Activated T-cell treated with anti-CD3 and anti-CD28 coated beads for 4 hours (primary cell): ENCODE measurements at places on chromosomes 1 and 21.

GRCh38 chr1:18954270-18955071 lies 2.0 kb downstream of the IFFO2 start:
- DNase-seq, result no peak

- DNase-seq, result no peak
Measured at GRCh38 chr1:110082477-110082876, 12.0 kb upstream of the ALX3 start.

GRCh38 chr1:39409055-39409816 lies 82.2 kb upstream of the BMP8A start:
- DNase-seq, result no peak

DNA sequence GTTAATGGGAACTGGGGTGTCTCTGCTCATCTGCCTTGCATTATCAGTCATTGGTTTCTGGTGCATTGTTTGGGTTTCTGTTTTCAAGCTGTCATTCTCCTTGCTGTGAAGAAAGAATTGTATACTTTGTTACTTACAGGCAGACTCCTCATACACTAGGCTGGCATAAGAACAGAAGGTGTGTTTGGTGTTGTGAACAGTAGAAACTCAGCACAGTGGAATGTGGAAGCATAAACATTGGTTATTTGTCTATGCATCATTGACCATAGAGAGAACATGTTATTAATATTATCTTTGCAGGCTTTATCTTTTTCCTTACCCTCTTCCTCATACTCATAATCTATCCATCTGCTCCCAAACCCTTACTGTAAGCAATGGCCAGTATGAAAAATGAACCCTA lies 18.2 kb downstream of the C1orf87 start:
- no peak for DNase-seq

- DNase-seq, result no peak
Measured at GRCh38 chr1:90174246-90174645, 179.3 kb downstream of the ZNF326 start.

DNA sequence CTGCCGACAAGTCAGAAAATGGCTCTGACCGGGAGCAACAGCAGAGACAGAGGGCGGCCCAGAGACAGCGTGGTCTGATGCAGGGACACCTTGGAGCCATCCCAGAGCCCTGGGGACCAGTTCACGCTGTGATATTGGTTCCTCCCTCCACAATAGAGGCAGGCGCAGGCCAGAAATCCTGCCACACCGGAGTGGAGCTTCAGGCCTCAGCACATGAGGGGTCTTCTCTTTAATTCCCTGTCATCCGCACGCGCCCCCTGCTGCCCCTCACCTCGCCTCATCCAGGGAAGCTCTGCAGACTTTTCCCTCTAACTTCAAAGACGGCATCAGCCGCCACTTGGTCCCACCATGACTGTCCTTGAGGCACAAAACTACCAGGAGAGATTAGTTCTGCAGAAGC lies 75.5 kb upstream of the ANGPTL1 start:
- no peak for DNase-seq

GRCh38 chr1:168408539-168408865 lies 127.8 kb downstream of the TBX19 start:
- no peak for DNase-seq

GRCh38 chr1:21317035-21317689 lies 26.9 kb upstream of the ECE1 start:
- no peak for DNase-seq

GRCh38 chr1:156813750-156814570 lies 2.7 kb downstream of the SH2D2A start:
- DNase-seq, result peak; percentile 69

- DNase-seq, result no peak
Measured at GRCh38 chr1:14262637-14263036, 335.8 kb upstream of the KAZN start.

GRCh38 chr1:153212201-153212600 lies 5.2 kb upstream of the PRR9 start:
- no peak for DNase-seq

DNA sequence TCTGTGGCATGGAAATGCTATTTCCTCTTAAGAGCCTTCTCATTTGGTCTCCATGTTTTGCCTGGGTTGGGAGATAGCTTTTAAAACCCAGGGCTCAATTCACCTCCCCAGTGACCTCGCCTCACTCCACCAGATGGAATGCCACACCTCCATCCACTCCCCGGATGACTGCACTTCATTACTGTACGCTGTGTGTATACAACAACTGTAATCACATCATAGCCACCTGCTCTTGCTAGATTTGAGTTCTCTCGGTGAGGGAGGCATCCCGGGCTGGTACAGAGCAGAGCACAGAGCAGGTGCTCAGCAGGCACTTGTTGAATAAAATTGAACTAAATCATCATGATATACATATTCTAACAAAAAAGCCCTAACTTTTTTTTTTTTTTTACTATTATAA lies 26.0 kb downstream of the SDE2 start:
- DNase-seq, result no peak

GRCh38 chr1:227885135-227885647 lies 62.5 kb downstream of the WNT9A start:
- no peak for DNase-seq

- no peak for DNase-seq
Measured at GRCh38 chr1:38805036-38805435, 54.5 kb downstream of the RRAGC start.

DNA sequence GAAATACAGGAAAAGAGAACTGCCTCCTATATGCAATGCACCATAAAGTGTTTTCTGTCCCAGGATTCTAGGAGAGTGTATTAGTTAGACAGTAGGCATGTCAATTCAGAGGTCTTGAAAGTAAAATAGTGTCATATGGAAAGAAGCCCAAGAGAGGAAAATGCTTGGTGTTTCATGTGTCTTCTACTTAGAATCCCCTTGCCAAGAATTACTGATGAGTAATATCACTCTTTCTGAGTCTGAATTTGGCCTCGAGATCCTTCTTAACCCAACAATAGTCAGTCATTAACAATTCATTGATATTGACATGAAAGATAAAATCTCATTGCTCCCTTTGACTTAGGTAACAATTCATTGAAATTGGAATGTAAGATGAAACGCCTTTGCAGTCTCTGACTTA lies 972.2 kb downstream of the TTLL7 start:
- DNase-seq, result no peak

GRCh38 chr1:189939967-189940366 lies 537.7 kb downstream of the BRINP3 start:
- no peak for DNase-seq

- no peak for DNase-seq
Measured at GRCh38 chr1:161013131-161013487, 7.8 kb downstream of the F11R start.

- DNase-seq, result no peak
Measured at GRCh38 chr1:212782422-212783154, 9.0 kb downstream of the NSL1 start.

DNA sequence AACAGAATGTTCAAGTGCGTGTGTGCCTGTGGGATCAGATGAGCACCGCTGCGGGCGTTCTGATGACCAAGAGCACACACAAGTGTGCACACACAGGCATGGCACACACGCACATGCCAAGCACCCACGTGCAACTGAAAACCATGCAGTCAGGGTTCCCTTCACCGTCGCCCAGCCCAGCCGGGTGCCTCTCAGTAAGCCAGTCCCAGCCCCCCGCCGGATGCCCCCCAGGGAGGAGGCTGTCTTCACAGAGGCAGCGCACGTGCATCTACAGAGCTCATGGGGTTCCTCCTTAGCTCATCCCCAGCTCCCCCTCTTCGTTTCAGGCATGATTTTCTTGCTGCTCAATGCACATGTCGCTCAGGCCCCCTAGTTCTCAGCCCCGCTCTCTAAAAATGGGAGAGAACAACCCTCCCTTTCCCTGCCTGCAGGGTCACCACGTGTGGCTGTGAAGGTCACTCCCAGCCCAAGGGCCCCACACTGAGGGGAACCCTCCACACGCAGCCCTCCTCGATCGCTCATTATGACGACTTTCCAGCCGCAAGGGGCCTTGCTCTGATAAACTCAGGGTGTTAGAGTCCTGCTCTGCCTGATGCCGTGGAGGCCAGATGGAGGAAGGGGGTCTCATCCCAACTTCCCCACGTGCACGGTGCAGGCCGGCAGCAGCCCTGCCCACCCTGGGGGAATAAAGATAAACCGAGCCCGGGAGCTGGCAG lies 30.4 kb upstream of the ARHGEF16 start:
- no peak for DNase-seq

- no peak for DNase-seq
Measured at GRCh38 chr21:34126269-34126668, 52.9 kb downstream of the MRPS6 start.

GRCh38 chr1:26844424-26845196 lies 18.1 kb downstream of the ZDHHC18 start:
- no peak for DNase-seq

DNA sequence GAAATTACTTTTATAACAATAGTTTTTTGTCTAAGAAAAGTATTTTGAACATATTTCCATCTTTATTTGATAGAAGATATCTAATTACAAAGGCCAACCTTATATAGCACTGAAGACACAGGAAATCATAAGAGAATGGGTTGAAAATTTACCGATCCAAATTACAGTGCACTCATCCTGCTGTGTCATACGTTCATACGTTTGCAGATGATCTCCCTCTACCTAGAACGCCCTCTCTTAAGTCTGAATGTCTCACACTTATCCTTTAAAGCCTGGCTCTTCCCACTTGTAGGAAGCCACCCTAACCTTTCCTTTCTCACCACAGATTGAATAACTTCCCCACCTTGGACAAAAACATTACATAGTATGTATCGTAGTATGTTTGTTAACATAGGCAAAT lies 9.3 kb downstream of the ASH1L start:
- no peak for DNase-seq

DNA sequence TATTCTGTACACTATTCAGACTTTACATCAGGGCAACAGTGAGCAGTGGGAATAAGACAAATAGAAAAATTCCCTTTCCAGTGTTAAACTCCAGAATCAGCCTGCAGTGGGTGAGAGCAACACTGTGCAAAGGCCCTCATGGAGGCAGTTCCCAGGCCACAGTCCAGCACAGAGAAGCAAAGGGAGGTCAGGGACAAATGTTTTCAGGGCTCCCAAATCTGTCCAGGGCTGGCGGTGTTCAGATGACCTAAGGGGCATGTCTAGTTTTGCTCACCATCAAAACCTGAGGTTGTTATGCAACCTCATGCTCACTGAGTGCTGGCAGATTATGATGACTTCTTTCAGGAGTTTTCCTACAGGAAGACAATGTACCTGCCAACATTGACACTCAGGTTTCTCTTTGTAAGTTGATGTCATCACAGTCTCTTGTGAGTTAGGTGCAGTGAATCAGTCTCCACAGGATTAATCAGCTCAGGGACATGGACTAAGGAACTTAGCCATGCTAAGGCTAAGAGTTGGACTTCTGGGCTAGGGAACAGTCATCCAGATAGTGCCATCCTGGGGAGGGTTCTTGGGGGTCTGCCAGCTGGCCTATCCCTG lies 3.6 kb upstream of the LCE5A start:
- DNase-seq, result no peak

DNA sequence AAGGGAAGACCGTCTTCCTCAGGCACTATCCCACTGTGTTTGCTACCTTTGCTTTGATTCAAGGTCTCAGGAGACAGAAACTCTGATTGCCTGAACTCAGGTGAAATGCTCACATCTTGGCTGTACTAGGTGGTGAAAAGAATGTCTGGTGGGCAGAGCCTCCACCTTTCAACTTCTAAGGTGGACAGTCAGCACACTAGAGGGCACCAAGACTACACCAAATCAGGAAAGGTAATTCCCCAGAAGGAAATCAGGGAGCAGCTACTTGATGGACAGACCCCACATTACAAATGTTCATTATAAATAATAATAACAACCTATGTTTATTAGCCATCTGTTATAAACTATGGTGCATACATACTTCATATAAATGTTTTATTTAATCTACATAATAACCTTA lies 220.9 kb downstream of the ATG4C start:
- DNase-seq, result no peak

DNA sequence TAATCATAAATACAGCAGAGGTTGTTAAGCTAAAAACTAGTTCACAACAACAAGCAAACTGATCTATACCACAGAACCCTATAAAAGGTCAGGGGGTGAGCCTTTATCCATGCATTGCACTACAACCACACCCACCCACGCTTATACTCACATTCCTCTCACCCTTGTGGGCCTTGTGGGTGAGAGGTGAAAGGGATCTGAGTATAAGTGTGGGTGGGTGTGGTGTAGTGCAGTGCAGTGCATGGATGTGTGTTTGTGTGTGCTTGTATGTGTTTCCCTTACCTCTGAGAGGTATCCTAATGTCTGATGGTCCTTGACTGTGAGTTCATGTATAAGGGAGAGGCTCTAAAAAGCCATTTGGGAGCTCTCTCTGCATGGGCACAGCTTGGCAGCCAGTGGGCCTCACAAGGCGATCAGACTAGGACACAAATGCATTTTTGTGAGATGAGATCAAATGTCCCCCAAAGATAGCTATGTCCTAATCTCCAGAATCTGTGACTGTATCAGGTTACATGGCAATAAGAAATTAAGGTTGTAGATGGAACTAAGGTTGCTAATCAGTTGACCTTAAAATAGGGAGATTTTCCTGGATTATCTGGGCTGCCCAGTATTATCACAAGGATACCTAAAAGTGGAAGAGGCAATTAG lies 95.5 kb upstream of the DPT start:
- DNase-seq, result no peak

DNA sequence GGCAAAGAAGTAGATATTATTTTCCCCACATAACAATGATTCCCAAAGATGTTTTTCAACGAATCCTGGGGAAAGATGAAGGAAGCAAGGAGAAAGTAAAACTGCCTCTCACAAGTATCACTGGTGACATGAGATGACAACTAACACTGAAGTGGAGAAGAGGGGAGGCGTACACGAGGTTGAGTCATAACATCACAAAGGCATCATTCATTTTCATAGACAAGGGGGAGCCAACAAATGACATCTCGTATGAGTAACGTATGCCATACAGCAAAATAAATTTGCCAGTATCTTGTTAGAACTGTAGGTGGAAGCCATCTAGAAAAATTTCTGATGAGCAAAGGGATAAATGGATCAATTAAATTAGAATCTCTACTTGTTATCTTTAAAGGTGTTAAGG lies 56.6 kb downstream of the ATP1B1 start:
- no peak for DNase-seq

DNA sequence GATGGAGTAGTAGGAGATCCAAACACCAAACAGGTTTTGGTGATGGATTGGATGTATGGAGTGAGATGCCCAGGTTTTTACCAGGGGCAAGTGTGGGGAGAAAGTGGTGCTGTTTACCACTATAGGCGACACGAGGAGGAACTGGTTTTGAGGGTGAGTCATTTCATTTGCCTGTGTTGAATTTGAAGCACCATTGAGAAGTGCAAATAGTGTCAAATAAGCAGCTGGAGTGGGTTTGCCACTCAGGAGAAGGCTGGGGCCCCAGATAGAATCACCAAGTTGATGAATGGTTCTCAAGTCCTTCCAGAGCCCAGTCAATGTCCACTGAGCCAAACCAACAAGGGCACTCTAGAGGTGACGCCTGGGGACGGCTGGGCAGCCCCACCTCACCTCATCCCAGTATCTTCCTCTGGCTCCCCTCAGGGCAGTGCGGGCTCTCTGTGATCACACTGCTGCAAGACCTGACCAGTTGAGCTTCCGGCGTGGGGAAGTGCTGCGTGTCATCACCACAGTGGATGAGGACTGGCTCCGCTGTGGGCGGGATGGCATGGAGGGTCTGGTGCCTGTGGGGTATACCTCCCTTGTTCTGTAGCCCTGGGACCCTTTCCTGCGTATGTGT lies 9.4 kb downstream of the RUSC1 start:
- no peak for DNase-seq
